Transverse colon (tissue), 4 donors: ENCODE measurements at places on chromosomes 4 and X. TPM values are rescaled to one million over a fixed set of nuclear protein-coding genes. Genes with fewer than 3 reads are reported as not detected.

Gene TLR2
- 17.6 TPM for total RNA-seq

Gene TMEM35A
- total RNA-seq: 2.0 TPM

Gene KIT
- total RNA-seq: 4.1 TPM

Gene ESX1
- not detected for total RNA-seq

Gene EGFL6
- total RNA-seq: not detected

Gene FDCSP
- not detected for total RNA-seq

Gene SHROOM2
- 20.6 TPM for total RNA-seq

GRCh38 chrX:118685393-118685792, 42.0 kb upstream of the IL13RA1 start:
- no peak for DNase-seq
- no peak overlapping the region for H3K27ac ChIP-seq
- H3K36me3 ChIP-seq: no peaks in the 10 kb centered on the region
- H3K4me1 ChIP-seq: no peaks in the 10 kb centered on the region
- no peaks in the 10 kb centered on the region for H3K27me3 ChIP-seq

DNA sequence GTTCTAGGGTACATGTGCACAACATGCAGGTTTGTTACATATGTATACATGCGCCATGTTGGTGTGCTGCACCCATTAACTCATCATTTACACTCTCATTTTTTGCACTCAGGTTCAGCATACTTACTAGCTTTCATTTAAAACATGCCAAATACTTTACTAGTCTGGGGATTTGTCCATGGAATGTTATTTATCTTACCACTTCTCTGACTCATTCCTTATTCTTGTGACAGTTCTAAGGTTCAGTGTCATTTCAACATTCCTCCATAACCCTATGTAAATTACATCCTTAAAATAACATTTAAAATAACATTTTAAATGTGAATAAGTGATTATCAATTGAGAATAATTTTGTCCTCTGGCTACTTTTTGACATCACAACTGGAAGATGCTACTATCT, 19.5 kb upstream of the SYTL5 start:
- H3K27me3 ChIP-seq: no peaks in the 10 kb centered on the region
- DNase-seq: no peak
- H3K4me3 ChIP-seq: no peak overlapping the region
- no peaks in the 10 kb centered on the region for H3K36me3 ChIP-seq
- no peaks in the 10 kb centered on the region for H3K4me1 ChIP-seq
- no peak overlapping the region for H3K27ac ChIP-seq

DNA sequence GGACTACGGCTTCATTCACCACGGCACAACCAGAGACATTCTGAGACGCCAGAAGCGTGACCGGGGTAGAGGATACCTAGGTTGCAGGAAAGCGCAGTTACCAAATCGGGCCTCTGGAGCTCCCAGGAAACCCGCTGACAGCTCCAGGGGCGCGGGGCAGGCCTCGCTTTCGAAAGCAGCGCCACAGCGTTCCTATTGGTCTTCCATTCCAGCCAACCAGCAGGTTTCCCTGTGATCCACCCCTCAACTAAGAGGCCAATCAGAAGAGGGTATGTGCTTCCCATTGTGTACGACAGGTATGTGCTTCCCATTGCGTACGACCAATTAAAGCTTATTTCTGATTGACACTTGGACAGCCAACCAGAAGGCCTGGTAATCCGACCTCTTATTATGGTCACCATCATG, 14.9 kb downstream of the SNX12 start:
- no peak for DNase-seq
- H3K4me3 ChIP-seq: no peak overlapping the region
- no peaks in the 10 kb centered on the region for H3K4me1 ChIP-seq
- H3K27ac ChIP-seq: no peak overlapping the region
- H3K27me3 ChIP-seq: no peaks in the 10 kb centered on the region
- no peaks in the 10 kb centered on the region for H3K36me3 ChIP-seq

DNA sequence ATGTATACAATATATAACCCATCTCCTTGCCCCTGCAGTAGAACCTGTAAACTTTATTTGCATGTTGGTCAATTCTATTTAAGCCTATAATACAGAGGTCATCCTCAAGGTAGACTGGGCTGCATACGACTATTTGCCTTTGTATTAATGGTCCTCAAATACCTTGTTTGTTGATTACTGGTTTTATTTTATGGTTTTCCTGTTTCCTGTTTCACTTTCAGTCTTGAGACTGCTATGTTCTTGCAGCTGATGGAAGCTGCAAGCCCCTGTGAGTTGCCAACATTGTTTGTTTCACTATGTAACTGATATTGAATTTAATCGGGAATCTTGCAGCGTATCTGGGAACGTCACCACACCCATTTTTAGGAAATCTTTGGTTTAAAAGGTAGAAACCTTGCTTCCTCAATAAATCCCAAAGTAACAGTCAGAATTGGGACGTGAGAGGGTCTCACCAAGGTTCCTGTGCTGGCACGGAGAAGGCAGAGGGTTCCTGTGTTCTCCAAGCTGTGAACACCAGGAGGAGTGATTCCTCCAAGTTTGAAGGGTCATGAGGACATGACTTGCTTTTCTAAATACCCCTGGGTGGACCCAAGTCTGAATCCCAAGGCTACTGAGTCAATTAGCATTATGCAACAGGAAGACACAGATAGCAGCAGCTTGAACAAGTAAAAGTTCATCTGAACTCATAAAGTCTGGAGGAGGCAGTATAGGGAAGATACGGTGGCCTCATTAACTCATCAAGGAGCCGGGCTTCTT, 110.6 kb upstream of the PNPLA4 start:
- no peaks in the 10 kb centered on the region for H3K27me3 ChIP-seq
- no peak overlapping the region for H3K4me3 ChIP-seq
- no peaks in the 10 kb centered on the region for H3K4me1 ChIP-seq
- H3K27ac ChIP-seq: no peak overlapping the region
- no peaks in the 10 kb centered on the region for H3K36me3 ChIP-seq
- DNase-seq: no peak

- no peak overlapping the region for H3K4me3 ChIP-seq
- no peaks in the 10 kb centered on the region for H3K36me3 ChIP-seq
- no peak for DNase-seq
- no peak overlapping the region for H3K27ac ChIP-seq
- no peaks in the 10 kb centered on the region for H3K4me1 ChIP-seq
- H3K27me3 ChIP-seq: no peaks in the 10 kb centered on the region
Measured at GRCh38 chrX:5829469-5829868, 399.2 kb downstream of the NLGN4X start.

- no peaks in the 10 kb centered on the region for H3K36me3 ChIP-seq
- no peak overlapping the region for H3K4me3 ChIP-seq
Measured at GRCh38 chrX:105063743-105064142, 156.8 kb downstream of the TEX13A start.

DNA sequence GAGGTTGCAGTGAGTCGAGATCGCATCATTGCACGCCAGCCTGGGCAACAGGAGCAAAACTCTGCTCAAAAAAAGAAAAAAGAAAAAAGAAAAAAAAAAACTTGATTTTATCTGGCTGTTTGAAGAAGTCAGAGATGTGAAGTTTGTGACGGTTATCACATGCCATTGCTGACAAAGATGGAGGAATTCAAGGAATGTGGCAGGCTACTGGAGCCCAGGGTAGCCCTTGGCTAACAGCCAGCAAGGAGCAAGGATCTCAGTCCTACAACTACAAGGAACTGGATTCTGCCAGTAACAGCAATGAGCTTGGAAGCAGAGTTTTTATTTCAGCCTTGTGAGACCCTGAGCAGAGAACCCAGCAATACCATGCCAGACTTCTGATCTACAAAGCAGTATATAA, 24.3 kb upstream of the TET2 start:
- H3K4me3 ChIP-seq: no peak overlapping the region
- H3K36me3 ChIP-seq: no peaks in the 10 kb centered on the region
- no peak overlapping the region for H3K27ac ChIP-seq
- DNase-seq: no peak
- no peaks in the 10 kb centered on the region for H3K4me1 ChIP-seq

DNA sequence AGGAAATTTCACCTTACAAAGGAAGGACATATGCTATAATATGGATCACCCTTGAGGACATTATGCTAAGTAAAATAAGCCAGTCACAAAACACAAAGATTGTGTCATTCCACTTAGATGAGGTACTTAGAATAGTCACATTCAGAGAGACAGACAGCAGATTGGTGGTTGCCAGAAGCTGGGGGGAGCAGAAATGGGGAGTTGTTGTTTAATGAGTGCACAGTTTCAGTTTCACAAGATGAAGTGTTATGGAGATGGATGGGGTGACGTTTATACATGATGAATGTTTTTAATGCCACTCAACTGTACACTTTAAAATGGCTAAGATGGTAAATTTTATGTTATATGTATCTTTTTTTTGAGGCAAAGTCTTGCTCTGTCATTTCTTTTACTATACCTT, 14.8 kb upstream of the SPON2 start:
- peak overlapping the region; percentile 2 for H3K27ac ChIP-seq
- no peaks in the 10 kb centered on the region for H3K27me3 ChIP-seq
- DNase-seq: peak; percentile 27
- peaks cover 7% of the 10 kb centered on the region for H3K4me1 ChIP-seq

DNA sequence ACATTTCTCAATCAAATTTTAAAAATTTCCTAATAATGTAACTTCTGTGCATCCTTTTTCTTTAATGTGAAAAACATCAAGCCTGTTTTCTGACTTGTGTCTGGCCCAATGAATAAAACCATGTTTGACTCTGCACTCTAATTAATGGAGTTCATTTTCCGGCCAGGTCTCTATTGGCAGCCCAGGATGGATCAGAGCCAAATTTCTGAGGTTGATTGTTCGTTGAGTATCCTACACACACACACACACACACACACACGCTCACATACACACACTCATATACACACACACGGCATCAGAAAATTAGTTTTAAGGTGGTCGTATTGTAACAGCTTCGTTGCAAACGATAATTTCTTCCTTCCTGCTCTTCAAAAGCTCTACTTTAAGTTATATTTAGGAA, 28.9 kb upstream of the TLL1 start:
- H3K27ac ChIP-seq: no peak overlapping the region
- H3K4me1 ChIP-seq: no peaks in the 10 kb centered on the region
- H3K4me3 ChIP-seq: no peak overlapping the region
- no peak for DNase-seq
- no peaks in the 10 kb centered on the region for H3K36me3 ChIP-seq

DNA sequence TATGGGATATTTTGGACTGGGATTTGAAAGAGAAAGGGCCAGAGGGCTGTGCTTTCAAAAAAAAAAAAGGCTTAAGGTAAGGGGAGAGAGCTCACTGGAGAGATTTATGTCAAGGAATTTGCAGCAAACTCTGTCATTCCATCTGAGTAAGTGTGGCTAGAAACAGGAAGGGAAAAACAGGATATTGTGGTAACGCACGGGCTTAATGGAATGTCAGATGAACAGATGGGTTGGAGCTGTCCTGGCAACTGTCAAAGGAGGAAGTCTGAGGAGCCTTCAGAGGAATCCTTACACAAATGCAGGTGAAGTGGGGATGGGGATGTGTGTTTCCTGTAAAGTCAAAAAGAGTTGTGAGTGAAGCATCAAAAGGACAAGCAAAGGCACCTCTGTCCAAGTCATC, 15.1 kb upstream of the NKX3-2 start:
- DNase-seq: no peak
- H3K27ac ChIP-seq: no peak overlapping the region

DNA sequence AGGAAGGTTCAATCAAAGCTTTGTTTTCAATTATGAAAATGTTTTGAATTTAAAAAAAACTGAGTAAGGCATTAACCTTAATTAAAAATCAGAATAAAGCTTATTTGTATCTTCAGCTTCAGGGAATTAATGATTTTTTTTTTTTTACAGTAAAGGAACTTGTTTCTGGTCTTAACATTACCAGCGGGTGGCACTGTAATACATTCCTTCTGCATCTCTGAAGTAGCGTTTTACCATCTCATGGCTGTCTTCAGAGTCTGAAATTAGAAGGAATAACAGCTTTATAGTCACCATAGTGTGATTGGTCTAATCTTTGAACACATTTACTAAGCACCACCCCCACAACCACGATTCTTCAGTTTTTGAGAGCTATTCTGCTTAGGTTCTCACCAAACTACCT, 102.6 kb downstream of the IL1RAPL2 start:
- no peaks in the 10 kb centered on the region for H3K36me3 ChIP-seq
- H3K27ac ChIP-seq: no peak overlapping the region
- no peak overlapping the region for H3K4me3 ChIP-seq
- H3K27me3 ChIP-seq: no peaks in the 10 kb centered on the region
- no peaks in the 10 kb centered on the region for H3K4me1 ChIP-seq

- H3K27ac ChIP-seq: no peak overlapping the region
- H3K4me3 ChIP-seq: no peak overlapping the region
- no peaks in the 10 kb centered on the region for H3K36me3 ChIP-seq
- DNase-seq: no peak
- no peaks in the 10 kb centered on the region for H3K4me1 ChIP-seq
Measured at GRCh38 chrX:37959212-37960021, 46.9 kb upstream of the SYTL5 start.

DNA sequence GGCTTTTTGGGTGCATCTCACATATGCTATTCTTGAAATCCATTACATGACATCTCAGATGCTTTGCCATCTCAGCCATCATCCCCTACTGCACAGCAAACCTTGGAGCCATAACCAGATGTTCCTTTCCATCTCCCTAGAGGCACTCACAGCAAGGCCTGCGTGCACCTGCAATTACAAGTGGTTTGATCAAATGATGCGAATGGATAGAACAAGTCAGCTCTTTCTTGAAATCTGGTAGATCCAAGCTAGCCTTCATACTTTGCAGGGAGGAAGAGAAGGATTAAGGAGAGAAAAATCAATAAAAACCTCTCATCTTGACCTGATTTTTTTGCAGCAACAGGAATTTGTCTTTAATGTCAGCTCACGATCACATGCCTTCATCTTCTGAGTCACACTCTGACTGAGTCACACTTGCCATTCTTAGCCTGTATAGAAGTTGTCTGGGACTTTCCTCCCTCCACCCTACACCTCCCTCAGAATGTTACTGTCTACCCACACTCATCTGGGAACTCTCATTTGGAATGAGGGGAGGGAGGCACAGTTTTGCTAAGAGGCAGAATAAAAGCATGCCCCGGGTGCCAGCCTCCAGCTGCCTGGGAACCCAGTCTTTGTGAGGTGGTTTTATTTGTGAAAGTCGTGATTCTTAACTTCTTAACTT, 11.9 kb upstream of the TRIML1 start:
- H3K4me1 ChIP-seq: no peaks in the 10 kb centered on the region
- no peak overlapping the region for H3K4me3 ChIP-seq
- H3K36me3 ChIP-seq: no peaks in the 10 kb centered on the region
- H3K27ac ChIP-seq: no peak overlapping the region
- no peak for DNase-seq

DNA sequence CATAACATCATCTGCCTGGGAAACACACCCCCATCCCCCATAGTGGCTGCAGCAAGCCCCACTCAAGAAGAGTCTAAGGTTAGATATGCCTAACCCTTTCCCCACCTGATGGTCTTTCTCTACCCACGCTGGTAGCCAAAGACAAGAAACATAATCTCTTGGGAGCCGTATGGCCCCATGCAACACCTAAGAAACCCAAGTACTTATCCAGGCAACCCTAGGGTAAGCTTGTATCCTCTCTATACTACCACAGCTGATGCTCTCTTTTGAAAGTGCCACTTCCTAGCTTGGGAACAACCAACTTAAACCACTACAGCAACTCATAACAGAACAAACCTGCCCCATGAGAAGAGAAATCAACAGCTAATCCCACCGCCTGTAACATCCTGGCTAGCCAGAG, 161.1 kb downstream of the MSN start:
- no peaks in the 10 kb centered on the region for H3K36me3 ChIP-seq
- no peak overlapping the region for H3K27ac ChIP-seq
- no peak for DNase-seq
- no peak overlapping the region for H3K4me3 ChIP-seq
- no peaks in the 10 kb centered on the region for H3K27me3 ChIP-seq

- H3K27me3 ChIP-seq: no peaks in the 10 kb centered on the region
- DNase-seq: no peak
- no peak overlapping the region for H3K4me3 ChIP-seq
- no peak overlapping the region for H3K27ac ChIP-seq
- no peaks in the 10 kb centered on the region for H3K36me3 ChIP-seq
- no peaks in the 10 kb centered on the region for H3K4me1 ChIP-seq
Measured at GRCh38 chrX:45788941-45789348, 588.3 kb upstream of the DIPK2B start.
